Stimulated activated CD4-positive, alpha-beta T cell treated with anti-CD3 and anti-CD28 coated beads, Interleukin-4, amount 100 ng/mL, for 24 hours (primary cell): ENCODE measurements at places on chromosomes 4 and X.

DNA sequence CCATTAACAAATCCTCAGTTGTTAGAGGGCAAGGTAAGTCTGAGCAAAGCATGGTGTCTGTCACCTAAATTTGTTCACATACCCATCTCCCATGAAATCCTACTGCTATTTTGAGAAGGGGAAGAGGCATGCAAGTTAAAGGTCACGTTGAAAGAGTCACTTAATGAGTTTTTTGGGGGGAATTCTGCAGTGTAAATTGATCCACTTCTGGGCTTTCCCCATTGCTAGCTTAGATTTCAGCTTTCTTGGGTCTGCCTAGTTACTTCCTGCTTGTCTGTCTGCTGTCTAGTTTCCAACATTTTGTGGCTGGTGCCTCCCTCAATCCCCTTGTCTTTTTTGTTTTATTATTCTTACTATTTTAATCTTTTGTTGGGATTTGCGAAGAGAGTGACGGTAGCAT is 32.0 kb downstream of the CEP135 start:
- no peak for DNase-seq

DNA sequence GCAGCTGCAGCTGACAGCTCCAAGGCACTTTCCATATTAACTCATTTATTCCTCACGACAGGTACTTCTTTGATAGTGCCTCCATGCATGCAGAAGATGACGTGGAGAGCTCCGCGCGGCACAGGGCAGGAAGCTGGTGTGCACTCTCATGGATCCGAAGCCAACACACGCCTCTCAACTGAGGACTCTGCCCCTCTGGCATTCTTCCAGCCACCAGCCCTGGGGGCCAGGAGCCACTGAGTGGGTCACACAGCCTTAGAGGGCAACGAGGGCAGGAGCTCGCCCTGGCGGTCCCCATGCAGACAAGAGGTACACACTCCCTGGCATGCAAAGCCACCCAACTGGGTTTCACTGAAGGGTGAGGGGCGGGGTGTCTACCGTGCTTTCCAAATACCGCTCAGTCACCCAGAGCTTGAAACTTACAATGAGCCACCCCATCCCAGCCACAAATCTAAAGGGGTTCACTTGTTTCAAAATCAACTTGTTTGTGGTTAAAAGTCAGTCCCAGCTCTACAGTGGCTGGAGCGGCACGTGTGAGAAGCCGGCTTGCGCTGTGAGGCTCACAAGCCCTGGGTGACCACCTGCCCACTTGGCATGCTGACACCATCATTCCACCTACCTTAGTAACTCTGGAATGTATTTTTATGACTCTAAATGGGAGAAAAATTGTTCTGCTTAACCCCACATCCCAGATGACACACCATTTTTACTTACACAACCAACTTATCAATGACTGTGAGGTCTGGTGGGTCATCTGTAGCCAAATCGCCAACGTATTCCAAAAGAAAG is 16.2 kb downstream of the NOP14 start:
- no peak for DNase-seq

- DNase-seq: no peak
Observed at GRCh38 chr4:142079959-142080358, 443.6 kb downstream of the IL15 start.

- DNase-seq: no peak
Observed at GRCh38 chr4:7949759-7950158, 10.1 kb upstream of the AFAP1 start.

GRCh38 chrX:68536429-68536828 is 37.6 kb downstream of the YIPF6 start:
- DNase-seq: no peak

GRCh38 chr4:38236003-38236402 is 275.8 kb downstream of the PTTG2 start:
- no peak for DNase-seq

DNA sequence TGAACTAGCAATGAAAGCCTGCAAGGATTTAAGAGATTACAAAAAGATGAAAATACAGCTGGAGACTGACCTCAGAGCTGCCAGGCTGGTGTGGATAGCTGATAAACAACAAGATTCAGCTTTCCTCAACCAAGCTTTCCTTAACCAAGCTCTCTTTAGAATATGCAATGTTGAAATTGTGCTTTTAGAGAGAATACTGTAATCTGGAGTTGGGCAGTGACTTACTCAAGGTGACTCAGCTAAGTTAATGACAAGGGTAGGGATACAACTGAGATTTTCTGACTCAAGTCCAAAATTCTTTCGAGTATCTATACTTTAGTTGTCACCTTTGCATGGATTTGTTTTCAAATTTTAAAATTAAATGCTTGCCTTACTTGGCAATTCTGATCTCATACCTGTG is 98.0 kb downstream of the AMMECR1 start:
- no peak for DNase-seq

- no peak for DNase-seq
Observed at GRCh38 chr4:49000806-49001205, 14.7 kb downstream of the CWH43 start.

- no peak for DNase-seq
Observed at GRCh38 chr4:173211222-173211621, 42.6 kb downstream of the GALNT7 start.

DNA sequence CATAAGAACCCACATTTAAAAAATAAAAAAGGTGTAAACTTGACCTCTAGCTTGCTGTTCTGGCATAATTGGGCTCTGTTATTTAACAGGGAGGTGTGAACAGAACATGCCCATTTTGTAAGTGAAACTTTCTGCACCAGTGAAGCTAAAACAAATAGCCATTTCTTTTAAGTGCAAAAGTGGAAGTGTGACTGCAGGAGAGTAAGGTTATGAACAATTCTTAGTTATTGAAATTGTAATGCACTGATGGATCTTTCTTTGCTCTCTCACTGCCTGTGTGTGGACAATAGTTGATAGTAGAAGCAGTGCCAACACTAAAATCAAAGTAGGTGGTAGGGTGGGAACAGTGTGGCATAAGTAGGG is 12.6 kb downstream of the P2RY10 start:
- DNase-seq: no peak

- no peak for DNase-seq
Observed at GRCh38 chr4:54446581-54446980, 211.2 kb upstream of the KIT start.

GRCh38 chr4:145554691-145555090 is 64.5 kb upstream of the MMAA start:
- DNase-seq: no peak

- DNase-seq: no peak
Observed at GRCh38 chrX:41708486-41708885, 15.5 kb upstream of the GPR82 start.

DNA sequence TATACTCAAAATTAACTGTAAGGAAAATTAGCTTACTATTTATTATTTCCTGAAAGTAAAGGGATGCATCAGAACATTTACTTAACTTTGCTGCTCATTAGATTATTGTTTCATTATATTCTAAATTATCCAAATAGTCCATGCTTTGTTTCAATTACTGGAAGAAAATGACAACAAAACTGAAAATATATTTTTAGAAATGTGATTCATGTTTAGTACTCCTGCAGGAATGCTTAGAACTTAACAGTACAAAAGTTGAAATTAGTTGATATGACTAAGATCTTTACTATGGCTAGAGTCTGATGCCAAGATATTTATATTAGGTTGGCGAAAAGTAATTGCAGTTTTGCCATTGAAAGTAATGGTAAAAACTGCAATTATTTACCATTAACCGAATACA is 660.5 kb upstream of the PABPC4L start:
- DNase-seq: no peak

DNA sequence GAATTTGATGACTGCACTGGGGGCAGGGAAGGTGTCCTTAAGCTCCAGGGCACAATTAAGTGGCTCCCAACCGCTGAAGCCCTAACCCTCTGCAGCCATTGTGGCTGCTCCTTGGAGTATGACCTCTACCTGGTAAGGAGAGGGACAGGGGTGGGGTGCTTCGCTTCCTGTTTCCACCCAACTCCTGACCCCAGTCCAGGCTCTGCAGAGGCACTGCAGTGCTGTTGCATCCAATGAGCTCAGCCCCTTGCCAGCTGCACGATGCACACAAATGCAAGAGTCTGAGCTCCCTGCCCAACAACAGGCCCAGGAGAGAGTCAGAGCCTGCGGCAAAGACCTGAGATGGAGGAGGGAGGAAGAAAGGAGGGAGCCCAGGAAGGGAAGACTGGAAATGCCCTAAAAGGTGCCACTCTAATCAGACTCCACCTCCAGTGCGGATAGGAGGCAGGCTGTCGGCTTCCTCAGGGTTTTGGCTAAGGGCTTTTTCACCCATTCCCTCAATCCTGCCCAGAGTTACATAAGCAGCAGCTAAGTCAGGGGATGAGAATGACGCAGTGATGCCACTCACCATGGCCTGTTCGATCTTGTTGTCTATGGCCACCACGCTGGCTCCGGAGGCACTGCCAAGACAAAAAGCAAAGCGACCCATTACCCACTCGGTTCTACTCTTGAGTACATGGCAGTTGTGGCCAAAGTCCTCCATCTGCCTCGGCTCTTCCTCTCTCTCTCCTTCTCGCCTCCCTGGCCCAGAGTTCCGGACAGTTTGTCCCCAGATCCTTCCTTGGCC is 60.1 kb downstream of the TSC22D3 start:
- no peak for DNase-seq

DNA sequence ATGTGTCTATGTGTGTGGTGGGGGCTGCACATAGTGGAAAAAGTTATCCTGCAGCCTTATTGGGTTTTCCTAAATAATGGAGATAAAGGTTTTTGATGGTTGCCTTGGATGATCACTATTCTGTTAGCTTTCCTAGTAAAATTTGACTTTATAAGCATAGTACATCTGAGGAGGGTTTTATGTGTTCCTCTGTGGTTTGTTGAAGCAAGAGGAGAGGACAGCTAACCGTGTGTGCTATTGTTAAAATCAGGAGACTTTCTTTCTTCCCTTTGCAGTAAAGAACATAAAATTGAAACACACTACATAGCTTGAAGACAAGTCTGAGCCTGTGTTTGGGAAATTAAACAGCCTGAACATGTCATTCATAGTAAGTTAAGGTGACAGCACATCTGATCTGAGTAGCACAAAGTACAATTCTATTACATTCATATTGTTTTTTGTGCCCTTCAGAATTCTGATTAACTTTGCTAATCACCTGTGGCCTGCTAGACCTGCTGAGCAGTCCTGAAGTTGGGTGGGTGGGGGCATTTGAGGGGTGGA is 36.8 kb downstream of the C4orf51 start:
- DNase-seq: no peak

- DNase-seq: no peak
Observed at GRCh38 chrX:64437218-64437617, 42.0 kb upstream of the MTMR8 start.

DNA sequence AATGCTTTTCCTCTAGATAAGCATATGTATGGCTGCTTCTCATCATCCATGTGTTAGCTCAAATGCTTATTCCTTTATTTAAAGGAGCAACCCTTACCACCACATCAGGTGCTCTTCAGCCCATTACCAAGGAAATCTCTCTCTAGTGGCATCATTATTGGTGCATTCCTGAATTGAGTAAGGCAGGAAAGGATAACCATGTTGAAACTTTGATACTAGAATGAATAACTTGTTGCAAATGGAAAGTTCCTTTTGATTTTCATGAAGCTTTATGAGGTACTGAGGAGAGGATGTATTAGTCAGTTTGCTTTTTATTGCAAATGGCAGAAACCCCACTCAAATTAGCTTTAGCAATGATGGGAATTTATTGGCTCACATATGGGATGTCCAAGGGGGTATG is 212.3 kb upstream of the FGF13 start:
- no peak for DNase-seq

DNA sequence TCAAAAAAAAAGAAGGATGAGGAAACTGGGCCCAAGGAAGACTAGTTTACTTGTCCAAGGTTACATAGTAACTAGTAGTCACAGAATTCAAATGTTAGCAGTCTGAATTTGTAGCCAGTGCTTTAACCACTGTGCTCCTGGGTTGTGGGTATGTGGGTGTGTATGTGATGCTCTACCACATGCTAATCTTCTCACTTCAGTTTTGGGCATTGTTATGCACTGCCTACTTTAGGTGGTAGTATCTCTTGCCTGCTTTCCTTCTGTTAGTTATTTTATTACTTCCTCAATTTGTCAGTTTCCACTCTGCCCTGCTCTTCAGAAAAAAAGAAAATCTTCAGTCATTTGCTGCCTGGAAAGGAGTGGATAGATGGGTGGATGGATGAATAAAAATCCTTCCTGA is 219.2 kb downstream of the RPA4 start:
- no peak for DNase-seq

- DNase-seq: no peak
Observed at GRCh38 chr4:1412376-1413203, 6.3 kb upstream of the NKX1-1 start.

- no peak for DNase-seq
Observed at GRCh38 chrX:82534086-82534597, 973.9 kb upstream of the POU3F4 start.

GRCh38 chrX:24113181-24113580 is 36.3 kb upstream of the ZFX start:
- no peak for DNase-seq

DNA sequence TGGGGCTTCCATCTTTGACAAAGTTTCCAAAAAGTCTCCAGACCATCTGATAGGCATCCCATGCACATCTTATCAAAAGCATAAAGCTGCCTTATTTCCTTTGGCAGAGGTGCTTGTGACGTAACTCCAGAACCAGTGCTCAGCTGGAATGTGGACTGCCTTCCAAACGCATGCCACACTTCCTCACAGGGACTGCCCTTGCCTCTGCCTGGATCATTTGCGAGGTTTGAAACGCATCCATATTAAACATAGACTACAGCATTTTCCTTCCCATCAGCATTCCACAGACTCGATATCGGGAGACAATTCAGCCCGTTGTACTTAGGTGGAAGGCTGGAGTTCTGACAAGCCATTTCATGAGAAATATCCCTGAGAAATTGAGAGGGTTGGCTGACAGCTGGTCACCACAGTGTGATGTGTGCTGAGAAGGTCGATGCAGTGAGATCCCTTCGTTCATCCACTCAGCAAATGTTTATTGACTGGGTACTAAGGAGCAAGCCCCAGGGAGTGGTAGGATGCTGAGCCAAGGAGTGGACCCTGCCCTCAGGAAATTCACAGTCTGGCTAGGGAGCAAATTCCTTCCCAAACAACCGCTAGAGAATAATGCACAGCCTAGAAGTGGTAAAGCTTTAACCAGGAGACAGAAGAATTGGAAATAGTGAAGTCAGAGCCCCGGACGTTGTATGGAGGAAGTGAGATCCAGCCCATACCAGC is 376.0 kb downstream of the BCOR start:
- DNase-seq: no peak
